NCI-H187 (cell line): ENCODE measurements at places on chromosomes 3 and 15.

DNA sequence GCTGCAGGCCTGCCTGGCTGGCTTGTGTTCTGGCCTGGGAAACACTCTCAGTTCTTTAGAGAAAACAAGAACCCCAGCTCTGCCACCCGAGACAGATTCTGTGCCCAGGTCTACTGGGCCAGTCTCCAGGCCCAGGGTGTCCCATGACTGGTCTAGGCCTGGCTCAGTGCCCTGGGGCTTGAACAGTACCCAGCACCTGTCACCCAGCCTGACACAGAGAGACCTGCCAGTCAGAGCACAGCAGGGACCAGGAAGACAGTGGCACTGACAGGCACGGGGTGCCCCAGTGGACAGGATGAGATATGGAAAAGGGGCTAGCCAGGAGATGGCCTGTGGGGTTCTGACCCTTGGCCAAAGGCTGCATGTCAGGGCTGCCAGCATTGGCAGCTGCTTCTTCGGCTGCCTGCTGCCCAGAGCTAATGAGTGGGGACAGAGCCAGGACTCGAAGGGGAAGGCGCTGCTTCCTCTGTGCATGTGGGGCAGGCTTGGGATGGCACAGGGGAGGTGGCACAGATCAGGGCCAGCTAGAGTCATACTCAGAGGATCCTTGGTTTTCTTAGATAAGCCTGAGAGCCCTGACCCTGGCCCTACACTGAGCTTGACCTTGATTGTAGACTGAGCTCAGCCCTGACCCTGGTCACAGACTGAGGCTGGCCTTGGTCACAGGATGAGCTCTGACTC, 15.1 kb downstream of the CCDC33 start:
- no peak for DNase-seq

GRCh38 chr3:23950293-23950692, 5.2 kb downstream of the NR1D2 start:
- DNase-seq: no peak

- DNase-seq: no peak
Observed at GRCh38 chr15:47188758-47189507, 528.4 kb upstream of the SEMA6D start.

DNA sequence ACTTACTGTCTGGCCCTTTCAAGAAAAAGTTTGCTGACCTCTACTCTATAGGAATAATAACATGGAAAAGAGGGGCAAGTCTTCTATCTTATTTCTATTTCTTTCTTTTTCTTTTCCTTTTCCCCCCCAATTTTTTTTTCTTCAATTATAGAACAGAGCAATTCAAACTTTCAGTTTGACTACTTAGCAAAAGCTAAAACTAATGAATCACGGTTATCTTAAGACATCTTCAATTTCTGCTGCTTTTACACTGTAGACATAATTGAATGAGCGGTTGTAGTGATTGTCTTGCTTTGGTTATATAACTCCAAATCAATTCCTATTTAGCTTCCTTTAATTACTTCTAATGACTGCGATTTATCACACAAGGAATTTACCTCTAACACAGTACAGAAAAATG, 74.3 kb upstream of the P2RY1 start:
- no peak for DNase-seq

DNA sequence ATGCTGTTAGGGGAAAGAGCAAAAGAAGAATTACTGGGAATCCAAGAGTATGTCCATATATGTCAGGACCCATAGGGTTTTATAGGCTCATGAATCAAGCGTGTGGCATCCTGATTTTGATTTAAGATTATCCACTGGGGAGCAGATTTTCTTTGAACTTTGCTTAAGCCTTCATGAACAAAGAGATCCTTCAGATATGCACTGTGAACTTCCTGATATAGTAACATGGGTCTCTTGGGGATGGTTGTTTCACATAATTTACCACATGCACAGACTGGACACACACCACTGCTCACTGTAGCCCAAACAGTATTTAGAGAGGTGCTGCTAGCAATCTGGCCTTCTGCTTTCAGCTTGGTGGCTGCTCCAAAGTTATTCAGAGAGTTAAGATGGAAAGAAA, 200.9 kb upstream of the ZPLD1 start:
- no peak for DNase-seq

DNA sequence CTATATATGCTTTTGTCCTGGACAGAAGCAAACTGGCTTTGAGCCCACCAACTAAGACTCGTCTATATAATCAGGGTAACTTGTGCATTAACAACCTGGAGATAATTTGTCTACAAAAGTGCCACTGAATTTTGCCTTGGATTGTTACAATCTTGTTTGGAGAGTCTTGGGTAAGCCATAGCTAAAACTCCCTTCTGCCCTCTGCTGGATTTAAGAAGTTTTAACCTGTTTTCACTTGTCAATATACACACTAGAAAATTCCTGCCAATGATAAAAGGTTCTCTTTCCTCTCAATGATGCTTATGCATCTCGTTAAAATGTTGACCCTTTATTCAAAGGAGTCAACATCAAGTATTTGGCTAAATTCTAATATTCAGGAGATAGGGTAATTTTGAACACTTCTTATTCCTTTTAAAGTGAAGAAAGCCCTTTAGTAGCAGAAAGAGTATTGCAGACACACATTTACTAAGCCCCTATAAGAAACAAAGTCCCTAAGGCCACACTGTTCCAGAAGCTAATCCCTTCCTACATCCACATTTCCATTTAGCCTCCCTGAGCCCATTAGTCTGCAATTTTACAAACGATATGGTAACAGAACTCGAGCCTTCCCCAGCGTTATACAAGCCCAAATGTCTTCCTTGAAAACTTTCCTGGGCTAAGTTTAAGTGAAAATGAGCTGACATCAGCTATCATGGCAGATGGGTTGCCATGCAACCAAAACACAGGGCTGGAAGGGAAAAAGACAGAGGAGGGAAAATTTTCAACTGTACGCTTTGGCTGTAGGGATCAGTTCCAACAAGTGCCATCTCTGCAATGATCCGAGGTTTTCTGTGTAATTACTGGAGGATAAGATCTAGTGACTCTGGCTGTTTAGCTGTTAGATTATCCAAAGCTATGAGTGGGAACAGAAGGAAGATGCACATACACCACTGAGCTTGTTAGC, 75.9 kb upstream of the FGF12 start:
- DNase-seq: no peak

DNA sequence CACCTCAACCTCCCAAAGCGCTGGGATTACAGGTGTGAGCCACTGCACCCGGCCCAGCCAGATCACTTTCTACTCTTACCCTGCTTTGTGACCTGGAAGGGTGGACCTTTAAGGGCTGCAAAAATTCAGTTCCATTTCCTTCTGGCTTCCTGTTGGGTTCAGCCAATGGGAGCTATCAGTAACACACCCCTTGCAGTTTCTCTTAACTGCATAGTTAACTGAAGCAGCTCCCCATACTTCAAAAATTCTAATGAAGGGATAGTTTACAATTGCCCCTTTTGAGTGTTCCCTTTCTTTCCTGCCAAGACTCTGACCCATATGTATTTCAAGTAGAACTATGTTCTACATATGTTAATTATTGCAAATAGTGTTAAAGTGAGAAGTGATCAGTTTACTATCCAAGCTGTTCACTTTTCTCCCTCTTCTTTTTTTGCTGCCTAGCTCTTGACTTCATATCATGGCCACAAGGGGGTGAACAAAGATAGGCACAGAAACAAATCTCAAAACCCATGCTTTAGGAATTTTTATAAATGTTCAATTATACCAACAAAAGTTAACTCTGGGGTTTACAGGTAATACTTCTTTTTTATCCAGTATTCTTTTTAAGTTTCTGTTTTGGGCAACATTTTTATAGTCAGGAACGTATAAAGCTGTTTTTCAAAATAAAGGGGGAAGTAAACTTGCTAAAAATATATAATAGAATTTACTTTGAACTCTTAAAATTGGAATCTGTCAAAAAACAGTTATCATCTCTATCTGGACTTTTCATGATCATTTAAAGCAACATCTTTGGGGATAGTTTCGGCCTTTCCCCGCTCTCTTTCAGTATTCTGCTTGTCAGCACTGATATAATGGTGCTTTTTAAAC, 8.1 kb downstream of the PGBD4 start:
- no peak for DNase-seq

GRCh38 chr3:171056528-171056927, 30.0 kb upstream of the SLC2A2 start:
- no peak for DNase-seq

DNA sequence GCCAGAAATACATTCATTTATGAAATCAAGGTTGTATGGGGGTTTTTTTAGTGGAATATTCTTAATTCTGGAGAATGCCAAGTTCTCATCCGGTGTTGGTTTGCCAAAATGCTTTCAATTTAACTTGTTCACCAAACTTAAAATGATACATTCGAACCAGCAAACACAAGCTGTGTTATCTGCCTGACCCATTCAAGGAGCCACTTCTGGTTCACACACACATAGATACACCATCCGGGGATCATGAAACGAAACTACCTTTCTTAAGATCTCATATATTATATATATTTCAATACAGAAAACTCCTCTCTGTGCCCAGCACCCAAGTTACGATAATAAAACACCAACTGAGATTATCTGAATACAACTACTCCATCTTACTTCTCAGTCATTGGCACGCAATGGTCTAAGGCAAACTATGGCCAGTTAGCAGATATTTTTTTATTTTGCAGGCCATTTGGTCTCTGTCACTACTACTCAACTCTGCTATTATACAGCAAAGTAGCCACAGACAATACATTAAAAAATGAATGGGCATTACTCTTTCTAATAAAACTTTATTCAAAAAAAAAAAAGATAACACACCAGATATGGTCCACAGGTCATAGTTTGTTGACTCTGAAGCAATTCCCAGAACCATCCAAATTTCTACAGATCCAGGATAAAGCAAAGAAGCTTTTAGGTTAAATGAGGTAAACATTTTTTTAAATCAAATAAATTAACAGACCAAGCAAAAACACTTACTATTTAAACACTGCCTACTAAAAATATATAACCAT, 89.6 kb downstream of the TBL1XR1 start:
- DNase-seq: no peak

- no peak for DNase-seq
Observed at GRCh38 chr3:190429681-190430080, 20.0 kb downstream of the TMEM207 start.

- DNase-seq: no peak
Observed at GRCh38 chr3:47661121-47661752, 82.6 kb upstream of the CSPG5 start.

DNA sequence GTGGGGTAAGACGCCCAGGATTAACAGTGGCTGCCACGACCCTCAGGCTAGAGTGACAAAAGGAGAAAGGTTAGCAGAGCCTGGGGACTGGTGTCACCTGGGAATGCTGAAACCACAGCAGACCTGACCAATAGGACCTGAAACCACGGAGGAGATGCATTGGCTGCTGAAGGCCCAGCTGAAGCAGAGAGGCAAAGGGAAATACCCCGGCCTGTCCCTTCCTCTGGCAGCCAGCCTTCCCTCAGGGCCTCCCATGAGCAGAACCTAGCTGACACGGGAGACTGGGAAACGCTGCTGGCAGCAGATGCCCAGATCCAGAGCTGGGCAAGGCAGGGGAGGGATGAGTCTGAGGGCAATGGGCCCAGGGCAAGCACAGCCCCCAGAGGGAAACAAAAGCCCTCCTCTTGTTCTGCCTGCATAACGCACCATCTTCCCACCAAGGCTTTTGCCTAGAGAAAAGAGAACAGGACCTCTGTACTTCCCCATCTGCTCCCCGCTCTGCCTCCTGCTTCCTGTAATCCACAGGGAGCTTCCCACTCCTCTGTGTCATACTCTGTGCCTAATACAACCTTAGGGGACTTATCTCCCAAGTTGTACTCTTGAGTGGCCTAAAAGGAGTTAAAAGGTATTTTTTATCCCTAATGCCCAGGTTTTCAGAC, 216.2 kb downstream of the ABHD5 start:
- no peak for DNase-seq

- no peak for DNase-seq
Observed at GRCh38 chr15:101489237-101489598, 289 bp downstream of the PCSK6 start.

- no peak for DNase-seq
Observed at GRCh38 chr15:93477188-93477587, 388.2 kb upstream of the RGMA start.

GRCh38 chr3:161766331-161766730, 269.7 kb downstream of the OTOL1 start:
- no peak for DNase-seq

DNA sequence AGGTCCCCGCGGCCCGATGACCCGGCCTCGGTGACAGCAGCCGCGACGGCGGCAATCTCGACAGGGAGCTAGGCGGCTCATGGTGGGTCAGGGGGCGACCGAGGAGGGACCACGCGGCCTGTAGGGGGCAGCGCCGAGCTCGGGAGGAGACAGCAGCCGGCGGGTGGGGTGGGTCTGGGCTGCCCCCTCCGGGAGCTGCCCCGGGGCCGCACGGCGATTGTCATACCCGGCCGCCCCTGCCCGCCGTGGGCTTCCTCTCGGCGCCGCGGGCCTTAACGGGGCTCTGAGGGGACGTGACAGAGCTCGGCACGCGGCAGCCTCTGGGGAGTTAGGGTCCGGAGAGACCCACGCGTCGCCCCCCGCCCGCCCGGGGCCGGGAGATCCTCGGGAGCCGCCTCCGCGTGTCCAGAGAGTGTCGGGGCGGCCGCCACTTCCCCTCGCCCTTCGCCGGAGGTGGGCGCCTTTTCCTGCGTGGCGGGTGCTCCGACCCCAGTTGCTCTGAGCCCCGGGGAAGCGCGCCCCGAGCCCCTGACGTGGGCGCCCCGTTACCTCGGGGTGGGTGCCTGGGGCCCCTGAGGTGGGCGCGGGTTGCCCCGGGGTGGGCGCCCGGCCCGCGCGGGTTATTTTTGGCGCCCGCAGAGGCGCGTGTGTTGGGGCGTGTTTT, 539 bp upstream of the PLCL2 start:
- DNase-seq: no peak

- DNase-seq: peak; percentile 25
Observed at GRCh38 chr3:185152410-185153170, at the start of gene C3orf70. Gene C3orf70 (minus strand): TSS chr3:185153060. CDS start chr3:185152823, 237 bp downstream.

GRCh38 chr3:187661267-187661666, 8.9 kb downstream of the SST start:
- no peak for DNase-seq

DNA sequence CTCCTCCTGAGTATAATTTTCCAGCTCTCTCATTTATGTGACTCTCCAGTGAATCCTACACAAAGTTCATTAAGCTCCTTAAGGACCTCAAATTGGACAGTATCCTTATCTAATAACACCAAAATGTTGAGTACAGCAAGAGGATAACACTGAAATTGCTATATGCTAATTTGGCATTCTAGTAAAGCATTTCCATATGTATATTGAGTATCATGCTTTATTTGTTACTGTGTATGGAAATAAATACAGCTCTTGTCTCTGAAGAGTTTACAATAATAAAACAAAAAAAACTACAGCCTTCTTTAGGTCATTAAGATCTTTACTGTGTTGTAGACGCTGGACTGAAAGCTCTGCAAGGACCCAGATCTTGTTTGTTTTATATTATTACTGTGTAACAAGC, 1341.3 kb downstream of the ROBO1 start:
- no peak for DNase-seq

DNA sequence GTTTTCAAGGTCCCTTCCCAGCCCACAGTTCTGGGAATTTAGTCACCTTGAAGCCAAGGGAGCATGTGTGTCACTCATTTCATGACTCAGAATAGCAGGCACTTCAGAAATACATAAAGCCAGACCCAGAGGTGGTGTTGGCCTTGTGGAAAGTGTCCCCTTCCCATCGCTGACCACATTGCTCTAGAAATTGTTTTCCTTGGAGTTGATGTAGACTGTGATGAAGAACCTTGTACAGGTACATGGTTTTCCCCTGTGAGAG, 158.8 kb downstream of the SLCO3A1 start:
- DNase-seq: no peak
